ENCODE measurements at places on chromosomes 2 and 18.

DNA sequence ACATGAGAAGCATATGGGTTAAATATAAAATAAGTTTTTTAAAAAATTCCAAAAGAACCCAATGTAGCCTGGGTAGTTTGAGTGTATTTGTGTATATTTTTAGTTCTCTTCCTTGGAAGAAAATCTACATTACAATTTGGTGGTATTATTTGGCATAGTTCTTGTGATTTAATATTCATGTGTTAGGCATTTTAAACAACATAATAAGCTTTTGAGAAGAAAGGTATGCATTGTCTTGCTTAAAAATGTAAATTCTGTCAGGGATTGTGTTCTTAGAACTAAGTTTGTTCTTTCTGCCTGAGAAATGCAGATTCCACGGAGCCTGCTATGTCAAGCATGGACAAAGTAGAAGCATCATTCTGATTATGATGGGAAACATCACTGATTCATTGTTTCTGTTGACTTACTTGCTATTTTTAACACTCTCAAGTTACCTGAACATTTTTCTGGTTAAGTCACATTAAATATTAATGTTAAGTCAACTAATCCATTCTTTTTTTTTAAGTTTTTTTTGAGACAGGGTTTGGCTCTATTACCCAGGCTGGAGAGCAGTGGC, 49.4 kb downstream of the TNFRSF11A start:
- no peak for DNase-seq

DNA sequence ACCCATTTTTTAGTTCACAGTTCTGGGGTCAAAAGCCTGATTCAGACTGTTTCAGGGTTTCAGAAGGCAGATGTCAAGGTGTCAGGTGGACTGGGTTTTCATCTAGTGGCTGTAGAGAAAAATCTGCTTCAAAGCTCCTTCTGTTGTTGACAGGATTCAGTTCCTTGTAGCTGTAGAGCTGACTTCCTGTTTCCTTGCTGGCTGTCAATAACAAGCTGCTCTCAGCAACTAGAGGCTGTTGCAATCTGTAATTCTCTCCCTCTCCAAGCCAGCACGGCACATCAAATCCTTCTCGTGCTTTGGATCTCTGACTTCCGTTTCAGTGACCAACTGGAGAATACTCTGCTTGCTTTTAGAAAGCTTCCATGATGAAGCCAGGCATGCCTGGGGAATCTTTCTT, 179.4 kb downstream of the DOK6 start:
- DNase-seq = peak; percentile 1

DNA sequence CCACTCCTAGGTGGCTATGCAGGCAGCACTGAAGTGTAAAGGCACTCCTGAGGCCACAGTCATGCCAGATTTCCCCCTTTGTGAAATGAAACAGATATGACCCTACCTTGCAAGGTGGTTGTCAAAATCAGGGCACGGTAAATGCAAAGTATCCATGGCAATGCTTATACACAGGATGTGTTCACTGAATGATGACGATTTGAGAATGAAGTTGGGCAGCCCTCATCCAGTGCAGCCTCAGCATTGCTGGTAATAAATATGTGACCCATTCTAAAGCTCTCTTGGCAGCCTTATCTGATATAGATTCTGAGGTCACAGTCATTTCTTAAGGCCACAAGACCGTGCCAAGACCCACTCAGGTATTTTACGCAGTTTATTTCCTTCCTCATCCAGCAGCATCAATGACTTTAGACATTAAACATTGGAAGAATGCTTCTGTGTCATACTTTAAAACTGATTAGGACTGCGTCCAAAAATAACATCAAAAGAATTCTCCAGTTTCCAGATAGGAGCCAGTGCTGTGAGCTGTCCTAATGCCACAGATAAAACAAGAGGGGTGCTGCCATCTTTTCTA, 125.5 kb upstream of the SERTAD2 start:
- no peak for DNase-seq

DNA sequence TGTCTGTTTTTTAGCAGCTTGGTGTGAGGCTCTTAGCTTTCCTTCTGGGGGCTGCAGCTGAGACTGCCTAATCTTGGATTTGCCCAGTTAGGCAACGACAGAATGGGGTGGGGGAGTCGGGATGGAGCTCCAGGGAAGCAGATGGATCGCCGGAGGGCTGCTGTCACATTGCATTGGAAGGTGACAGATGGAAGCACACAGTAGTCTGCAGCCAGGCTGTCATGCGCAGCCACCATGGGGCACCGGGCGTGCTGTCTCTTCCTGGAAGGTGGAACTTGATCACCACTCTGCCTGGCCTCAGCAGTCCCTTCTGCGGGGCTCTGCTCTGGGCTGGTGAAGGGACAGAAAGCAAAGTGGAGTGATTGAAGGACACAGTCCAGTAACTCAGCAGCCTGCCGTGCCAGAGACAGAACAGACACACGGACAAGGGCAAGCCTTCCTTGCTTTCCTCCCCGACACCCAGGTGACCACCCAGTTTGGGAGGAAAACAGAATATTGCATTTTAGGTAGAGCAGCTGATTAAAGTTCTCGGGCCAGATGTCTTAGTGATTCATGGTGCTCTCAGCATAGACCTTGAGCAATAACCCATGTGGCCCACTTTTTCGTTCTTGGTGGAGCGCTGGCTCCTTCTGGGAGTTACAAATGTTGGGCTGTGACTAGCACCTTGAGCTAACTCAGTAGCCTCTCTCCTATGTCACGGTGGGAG, 40.9 kb downstream of the RNF144A start:
- no peak for DNase-seq

GRCh38 chr2:173966274-173967098, 1.3 kb upstream of the SP3 start:
- DNase-seq = no peak

DNA sequence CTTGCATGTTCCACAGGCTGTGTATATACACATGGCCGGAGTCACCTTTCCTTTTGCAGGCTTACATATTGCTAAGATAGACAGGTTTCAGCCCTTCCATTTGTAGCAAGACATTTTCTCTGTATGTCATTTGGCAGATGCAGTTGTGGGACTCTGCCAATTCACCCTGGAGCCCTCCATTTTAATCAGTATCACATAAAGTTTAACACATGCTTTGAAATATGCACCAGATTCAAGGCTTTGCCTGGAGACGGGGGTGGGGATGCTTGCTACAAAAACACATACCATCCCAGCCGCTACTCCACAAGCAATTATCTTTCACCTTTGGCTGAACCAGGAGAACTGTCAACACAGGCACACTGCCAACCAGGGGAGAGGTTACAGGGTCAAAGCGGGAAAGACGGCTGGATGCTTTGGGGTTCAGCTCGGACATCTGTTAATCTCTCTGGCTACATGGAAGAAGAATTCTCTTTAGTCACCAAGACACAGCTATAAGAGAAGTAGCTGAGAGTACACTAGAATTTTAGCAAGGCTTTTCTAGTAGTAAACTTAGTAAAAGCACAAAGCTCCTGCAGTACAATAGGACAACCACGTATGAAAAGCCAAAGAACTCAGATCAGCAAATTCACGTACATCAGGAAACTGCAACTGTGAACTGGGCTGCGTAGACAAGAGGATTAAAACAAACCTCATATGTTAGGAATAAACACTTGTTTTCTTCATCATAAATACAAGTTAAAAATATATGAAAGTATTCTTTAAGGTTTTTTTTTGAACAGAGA, 130.9 kb downstream of the EXOC6B start:
- DNase-seq = no peak

GRCh38 chr2:167492486-167492885, 604.2 kb downstream of the XIRP2 start:
- no peak for DNase-seq

All from inflammatory macrophage (primary cell).